Type B pancreatic cell (in vitro differentiated cells): ENCODE measurements at places on chromosomes 2 and 18.

- DNase-seq = no peak
Measured at GRCh38 chr18:13163167-13163927, 55.2 kb upstream of the LDLRAD4 start.

GRCh38 chr18:74892066-74892627 lies 294.5 kb downstream of the ZNF407 start:
- no peak for DNase-seq

DNA sequence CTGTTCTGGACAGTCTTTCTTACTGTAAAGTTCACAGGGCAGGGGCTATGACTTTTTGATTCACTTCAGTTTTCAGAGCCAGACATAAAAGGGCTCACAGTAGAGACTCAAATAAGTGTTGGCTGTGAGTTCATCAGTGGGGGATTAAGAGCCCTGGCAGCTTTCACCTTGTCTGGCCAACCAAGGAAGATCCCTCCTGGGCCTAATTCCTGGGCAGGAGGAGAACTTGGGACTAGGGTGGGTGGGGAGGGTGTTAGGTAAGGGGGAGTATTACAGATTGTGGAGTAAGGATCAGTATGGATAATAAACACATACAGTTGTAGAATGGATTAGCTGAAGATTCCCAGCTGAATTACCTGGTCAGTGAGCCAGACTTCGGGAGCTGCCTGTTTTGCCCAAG lies 904 bp upstream of the SFXN5 start:
- no peak for DNase-seq

DNA sequence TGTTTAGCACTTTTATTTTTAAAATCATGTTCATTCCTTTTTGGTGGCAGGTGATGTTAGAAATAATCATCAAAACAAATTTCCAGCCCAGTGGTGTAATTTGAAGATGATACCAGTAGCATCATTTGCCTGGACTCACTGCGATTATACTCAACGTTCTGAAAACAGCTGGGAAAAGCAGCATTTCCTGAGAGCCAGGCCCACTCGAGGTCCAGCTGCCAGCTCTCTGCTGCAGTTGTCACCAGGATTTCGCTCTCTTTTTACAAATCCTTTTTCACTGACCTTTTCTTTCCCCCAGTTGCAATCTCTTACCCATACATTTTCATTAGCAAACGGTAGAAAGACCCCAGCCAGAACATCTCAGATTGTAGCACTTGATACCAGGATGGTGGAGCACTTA lies 110.6 kb upstream of the LYPD1 start:
- no peak for DNase-seq

- DNase-seq = no peak
Measured at GRCh38 chr2:19380532-19380931, 22.1 kb upstream of the OSR1 start.

DNA sequence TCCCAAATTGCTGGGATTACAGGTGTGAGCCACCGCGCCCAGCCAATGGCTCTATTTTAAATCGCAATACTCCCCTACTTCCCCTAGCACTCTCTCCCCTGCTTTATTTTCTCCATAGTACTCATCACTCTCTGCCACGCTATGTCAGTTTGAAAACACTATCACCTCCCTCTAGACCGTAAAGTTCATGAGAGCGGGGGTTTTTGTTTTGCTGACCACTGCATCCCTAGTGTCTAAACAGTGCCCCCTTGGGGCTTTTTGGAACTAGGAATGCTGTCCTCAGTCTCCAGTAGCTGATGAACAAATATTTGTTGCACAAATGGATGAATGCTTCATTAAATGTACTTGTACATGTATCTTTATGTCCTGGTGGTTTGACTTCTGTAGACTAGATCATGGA lies 44.1 kb downstream of the ATOH8 start:
- DNase-seq = no peak

GRCh38 chr18:10768221-10768620 lies 242.4 kb downstream of the NAPG start:
- DNase-seq = no peak
